RPMI7951 (cell line): ENCODE measurements at places on chromosomes 3 and 15. TPM values are rescaled to one million over a fixed set of nuclear protein-coding genes. Genes with fewer than 3 reads are reported as not detected.

- no peak for DNase-seq
Observed at GRCh38 chr3:113288881-113289280, 77.5 kb downstream of the BOC start.

GRCh38 chr3:128736601-128737000 lies 10.6 kb downstream of the RAB7A start:
- DNase-seq, result peak; percentile 30

DNA sequence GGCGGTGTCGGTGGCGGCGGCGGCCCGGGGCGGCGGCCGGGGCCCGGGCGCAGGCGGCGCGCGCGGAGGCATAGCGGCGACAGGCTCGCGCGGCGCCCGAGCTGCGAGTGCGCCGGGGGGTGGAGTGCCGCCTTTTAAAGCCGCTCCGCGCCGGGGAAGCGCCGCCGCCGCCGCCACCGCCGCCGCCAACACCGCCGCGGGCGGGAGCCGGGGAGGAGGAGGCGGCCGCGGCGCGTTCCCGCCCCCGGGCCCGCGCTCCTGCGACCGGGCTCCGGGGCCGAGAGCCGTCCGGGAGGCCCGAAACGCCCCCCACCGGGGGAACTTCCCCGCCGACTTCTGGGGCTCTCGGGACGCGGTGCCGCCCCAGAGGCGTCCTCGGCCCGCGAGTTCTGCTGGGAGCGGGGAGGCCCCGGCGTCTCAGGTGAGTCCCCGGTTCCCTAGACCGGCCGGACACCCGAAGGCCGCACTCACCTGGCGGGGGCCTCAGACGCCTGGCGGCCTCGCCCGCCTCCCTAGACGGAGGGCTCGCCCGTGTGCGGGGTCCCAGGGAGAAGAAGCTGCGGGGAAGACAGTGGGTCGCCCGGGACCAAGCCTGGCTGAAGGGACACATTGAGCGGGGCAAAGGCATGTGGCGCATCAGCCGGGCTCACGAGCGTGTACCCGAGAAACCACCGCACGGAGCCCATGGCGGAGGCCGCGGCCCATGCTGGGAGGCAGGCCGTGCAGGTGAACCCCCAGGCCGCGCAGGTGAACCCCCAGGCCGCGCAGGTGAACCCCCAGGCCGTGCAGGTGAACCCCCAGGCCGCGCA lies at the start of gene PCSK6:
TSS of gene PCSK6 (minus strand) at position 109 of the 809 bp plus-strand sequence. CDS start at position 72, 37 bp downstream.
- no peak for DNase-seq

- peak; percentile 37 for DNase-seq
Observed at GRCh38 chr3:99545941-99546580, 92.3 kb upstream of the COL8A1 start.

DNA sequence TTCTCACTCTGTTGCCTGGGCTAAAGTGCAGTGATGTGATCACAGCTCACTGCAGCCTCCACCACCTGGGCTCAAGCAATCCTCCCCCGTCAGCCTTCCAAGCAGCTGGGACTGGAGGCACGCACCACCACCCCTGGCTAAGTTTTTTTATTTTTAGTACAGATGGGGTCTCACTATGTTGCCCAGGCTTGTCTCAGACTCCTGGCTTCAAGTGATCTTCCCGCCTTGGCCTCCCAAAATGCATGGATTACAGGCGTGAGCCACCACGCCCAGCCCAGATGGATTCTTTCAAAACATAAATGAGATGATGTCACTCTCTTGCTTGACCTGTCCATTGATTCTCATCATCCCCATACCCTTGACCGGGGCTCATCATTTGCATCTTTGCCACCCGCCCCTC lies 72.6 kb upstream of the SLC6A6 start:
- no peak for DNase-seq

DNA sequence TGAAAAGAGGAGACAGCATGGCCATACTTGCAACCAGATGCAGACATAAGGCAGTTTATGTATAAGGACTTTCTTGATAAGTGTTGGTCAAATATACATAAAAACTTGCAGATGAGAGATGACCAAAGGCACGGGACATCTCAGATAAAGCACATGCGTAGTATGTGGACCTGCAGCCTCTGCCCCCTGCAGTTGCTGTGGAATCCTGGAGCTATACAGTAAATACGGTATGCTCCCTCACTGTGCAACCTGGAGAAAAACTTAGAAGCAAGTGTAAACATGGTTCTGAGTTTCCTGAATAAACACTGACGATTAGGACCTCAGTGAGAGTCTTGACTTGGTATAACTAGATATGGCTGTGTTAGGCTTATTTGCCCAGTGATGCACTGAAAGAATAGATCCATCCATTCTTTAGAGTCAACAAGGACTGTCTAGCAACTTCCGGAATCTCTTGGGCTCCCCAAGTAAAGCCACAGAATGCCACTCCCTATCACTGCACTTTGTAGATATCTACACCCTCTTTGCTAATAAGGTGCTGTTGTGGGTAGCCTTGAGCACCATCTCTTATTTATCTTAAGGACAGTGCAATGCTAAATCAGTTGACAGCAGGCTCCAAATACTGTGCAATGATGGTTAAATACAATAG lies 40.2 kb downstream of the GJD2 start:
- DNase-seq, result no peak

GRCh38 chr15:91049378-91050127 lies 27.2 kb upstream of the VPS33B start:
- DNase-seq, result peak; percentile 71

GRCh38 chr3:158018462-158018861 lies 87.8 kb downstream of the SHOX2 start:
- DNase-seq, result no peak

- DNase-seq, result no peak
Observed at GRCh38 chr3:185754920-185755319, 69.9 kb downstream of the IGF2BP2 start.

GRCh38 chr15:80087104-80087503 lies 27.6 kb downstream of the ZFAND6 start:
- DNase-seq, result no peak

GRCh38 chr3:195548006-195548405 lies 4.9 kb upstream of the PPP1R2 start:
- DNase-seq, result no peak

GRCh38 chr3:3683261-3683660 lies 116.0 kb upstream of the LRRN1 start:
- no peak for DNase-seq

- DNase-seq, result peak; percentile 69
Observed at GRCh38 chr15:90212221-90213098, 11.3 kb downstream of the SEMA4B start.

DNA sequence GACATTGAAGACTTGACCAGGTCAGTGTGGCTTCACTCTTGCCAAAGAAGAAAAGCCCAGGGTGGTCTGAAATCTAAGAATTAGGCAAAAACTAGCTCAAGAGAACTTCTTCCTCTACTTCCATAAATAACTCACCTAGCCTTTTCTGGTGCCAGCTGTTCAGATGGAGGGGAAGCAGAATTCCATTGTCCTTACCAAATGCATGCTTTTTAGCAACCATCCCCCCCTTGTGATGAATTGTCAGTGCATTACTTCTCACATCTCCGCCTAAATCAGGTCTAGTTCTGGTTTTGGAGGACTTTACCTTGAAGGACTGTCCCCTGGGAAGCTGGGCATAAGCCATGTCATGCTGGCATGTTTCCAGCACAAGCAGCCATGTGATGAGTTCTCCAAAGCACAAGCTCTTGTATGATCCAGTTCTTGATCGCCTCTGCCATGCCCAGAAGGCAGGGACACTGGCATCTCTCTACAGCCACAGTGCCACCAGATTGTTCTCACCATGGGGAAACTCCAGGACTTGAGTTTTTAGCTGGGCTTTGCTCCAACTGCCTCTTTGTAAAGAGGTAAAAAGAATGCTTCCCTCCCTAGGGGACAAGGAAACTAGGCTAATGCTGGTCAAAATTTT lies 96.4 kb upstream of the IL12A start:
- no peak for DNase-seq

DNA sequence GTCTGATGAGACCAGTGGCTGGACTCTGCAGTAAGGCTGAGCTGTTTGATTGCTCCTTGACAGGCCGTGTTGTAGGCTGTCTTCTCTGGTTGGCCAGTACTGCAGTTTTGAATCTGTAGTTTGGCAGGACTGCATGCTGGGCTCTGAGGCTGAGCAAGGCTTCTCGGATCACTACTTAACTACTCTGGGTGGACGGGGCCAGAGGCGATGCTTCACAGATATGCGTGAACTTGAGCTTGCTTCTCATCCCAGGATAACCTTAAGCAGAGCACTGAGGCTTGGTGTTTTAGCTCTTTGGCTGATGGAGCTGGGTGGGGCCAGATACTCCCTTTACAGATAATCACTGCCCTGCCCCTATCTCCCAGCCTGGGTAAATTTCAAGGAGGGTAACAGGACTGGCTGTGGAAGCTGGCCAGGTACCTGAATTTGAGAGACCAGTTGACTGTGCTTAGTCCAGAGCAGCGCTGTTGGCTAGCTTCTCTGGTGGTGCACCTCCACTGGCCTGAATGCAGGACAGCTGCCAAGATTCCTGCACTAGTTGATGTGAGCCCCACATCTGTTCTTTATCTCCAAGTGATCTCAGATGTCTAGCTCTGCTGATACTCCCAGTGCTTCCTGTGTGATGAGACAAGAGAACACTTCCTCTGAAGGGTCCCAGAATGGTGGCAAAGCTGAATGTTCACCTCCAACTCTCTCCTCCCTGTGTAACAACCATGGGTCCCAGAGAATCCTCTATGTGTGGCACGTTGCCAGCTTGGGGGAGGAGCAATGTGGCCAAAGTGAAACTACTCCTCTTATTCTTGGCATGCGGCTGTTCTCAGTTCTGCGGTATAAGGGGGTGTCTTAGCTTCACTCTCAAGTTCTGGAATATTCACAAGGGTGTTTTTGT lies 37.9 kb downstream of the RPL39L start:
- DNase-seq, result peak; percentile 91

DNA sequence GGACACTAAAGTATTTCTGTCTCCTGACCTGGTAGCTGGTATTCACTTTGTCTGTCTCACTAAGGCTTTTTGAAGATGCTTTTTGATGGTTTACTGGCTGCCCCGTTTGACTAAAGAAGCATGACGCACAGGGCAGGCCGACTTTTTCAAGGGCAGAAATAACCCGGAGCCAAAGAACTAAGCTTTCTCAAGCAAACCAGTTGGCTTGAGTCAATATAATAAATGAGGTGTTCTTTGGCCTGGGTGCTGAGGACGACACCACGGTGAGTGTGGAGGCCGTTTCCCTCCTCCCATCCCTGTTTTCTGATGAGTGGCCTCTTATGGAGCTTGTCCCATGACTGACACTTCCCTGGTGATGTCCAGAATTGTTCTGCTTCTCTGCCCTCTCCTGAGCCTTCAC lies 220.9 kb downstream of the ITPR1 start:
- DNase-seq, result no peak

GRCh38 chr3:185082149-185082548 lies 70.7 kb downstream of the C3orf70 start:
- DNase-seq, result no peak

DNA sequence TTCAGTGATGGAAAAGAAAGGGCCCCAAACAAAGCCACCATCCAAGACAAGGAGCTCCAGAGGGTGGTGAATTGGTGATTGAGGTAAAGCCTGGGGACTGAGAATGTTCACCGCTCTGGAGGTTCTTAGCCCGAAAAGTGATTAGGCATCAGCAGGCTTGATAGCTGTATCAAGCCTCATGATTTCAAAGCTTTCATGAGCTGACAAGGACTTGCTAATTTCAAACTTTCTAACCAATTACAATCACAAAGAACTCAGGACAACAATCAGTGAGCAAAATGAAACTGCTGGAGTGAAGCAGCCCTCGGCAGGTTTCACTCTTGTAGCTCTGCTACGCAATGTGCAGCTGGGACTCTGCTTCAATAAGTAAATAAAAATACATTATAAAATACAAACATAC lies 391.3 kb downstream of the TIGIT start:
- no peak for DNase-seq

- no peak for DNase-seq
Observed at GRCh38 chr3:127090218-127091160, 102.4 kb upstream of the PRR23E start.

- DNase-seq, result no peak
Observed at GRCh38 chr3:123909785-123910184, 25.7 kb upstream of the MYLK start.

GRCh38 chr3:179416681-179417080 lies 34.6 kb downstream of the GNB4 start:
- DNase-seq, result no peak

DNA sequence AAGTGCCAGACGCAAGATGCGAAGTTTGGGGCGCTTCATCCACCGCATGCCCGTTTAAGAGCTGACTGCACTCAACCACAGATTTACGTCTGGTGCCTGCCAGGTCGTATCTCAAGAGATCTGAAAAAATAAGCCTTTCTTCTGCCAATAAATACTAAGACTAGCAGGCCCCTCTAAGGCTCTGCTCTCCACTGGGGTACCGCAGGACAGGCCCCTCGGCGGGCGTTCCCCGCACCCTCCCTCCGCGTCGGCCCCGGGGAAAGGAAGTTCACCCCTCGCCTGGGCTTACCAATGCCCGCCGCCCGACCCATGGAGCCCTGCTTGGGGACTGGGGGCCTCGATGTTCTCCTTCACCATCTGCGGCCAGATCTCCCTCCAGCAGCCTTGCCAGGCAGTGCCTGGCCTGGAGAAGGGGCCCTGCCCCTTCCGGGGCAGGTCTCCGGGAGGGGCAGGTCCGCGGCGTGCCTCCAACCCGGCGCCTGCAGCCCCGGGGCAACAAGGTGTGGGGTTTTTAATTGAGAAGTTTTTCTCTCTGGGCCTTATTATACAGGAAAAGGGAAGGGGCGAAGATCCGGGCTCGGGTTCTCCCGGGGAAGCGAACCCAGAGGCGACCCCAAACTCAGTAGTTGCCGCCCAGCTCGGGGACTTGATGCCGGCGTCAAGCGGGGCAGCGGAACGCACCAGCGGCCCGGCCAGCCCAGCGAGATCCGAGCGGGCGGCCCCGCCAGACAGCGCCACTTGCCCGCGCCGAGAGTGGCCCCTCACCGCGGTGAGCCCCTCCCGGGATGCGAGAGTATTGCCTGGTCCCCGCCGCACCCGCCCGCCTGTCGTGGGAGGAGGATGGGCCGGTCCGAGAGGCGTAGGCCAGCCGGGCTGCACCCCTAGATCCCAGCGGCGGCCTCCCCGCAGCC lies 735 bp downstream of the GOLGA8B start:
- DNase-seq, result peak; percentile 49

DNA sequence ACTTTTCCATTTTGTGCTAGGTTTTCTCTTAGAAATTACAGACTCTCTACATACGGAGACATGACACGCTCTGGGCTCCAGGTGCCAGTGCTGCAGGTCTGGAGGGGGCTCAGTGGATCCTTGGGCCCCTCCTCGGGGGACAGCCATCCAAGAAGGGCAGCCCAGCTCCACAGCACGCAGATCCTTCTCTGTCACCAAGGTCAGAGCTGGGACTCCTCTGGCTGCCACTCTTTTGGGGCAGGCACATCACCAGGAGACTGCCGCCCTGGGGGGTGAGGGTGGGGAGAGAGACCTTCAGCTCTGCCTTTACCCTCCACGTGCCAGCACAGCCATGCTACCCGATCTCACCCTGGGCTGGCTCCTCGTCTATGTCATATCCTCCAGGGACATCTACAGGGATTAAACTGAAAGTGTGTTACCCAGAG lies 65.6 kb downstream of the ATP10A start:
- DNase-seq, result no peak

Gene SKOR1
- total RNA-seq, result not detected in 2 replicates

Gene FSD2
- not detected in 2 replicates for total RNA-seq

Gene KCNAB1
- 0.29 and 0.96 TPM in 2 replicates for total RNA-seq

Gene ZNF280D
- total RNA-seq, result 27.0 and 32.3 TPM in 2 replicates

Gene UROC1
- total RNA-seq, result not detected in 2 replicates

Gene TIGIT
- total RNA-seq, result not detected in 2 replicates

Gene MED12L
- total RNA-seq, result 0.10 and 0.12 TPM in 2 replicates

Gene SLC22A13
- total RNA-seq, result 0.29 TPM in 1 of 2 replicates, not detected in the other

Gene GOLGA8M
- total RNA-seq, result not detected in 2 replicates

Gene PLA2G4D
- not detected in 2 replicates for total RNA-seq

Gene ATP13A5
- total RNA-seq, result not detected in 2 replicates
